ENCODE measurements at places on chromosomes 7 and 10. TPM values are rescaled to one million over a fixed set of nuclear protein-coding genes. Genes with fewer than 3 reads are reported as not detected.

- H3K4me1 ChIP-seq, result no peaks in the 10 kb centered on the region
- no peak overlapping the region for H3K4me3 ChIP-seq
- DNase-seq, result no peak
- H3K36me3 ChIP-seq, result no peaks in the 10 kb centered on the region
- H3K27ac ChIP-seq, result no peak overlapping the region
- H3K27me3 ChIP-seq, result no peaks in the 10 kb centered on the region
Observed at GRCh38 chr7:115359955-115360354, 438.1 kb downstream of the MDFIC start.

GRCh38 chr7:117127585-117128168, 174.4 kb downstream of the ST7 start:
- no peaks in the 10 kb centered on the region for H3K4me1 ChIP-seq
- no peaks in the 10 kb centered on the region for H3K36me3 ChIP-seq
- no peaks in the 10 kb centered on the region for H3K27me3 ChIP-seq
- H3K4me3 ChIP-seq, result no peak overlapping the region
- no peak overlapping the region for H3K27ac ChIP-seq

The PLCE1 gene
- total RNA-seq, result not detected

DNA sequence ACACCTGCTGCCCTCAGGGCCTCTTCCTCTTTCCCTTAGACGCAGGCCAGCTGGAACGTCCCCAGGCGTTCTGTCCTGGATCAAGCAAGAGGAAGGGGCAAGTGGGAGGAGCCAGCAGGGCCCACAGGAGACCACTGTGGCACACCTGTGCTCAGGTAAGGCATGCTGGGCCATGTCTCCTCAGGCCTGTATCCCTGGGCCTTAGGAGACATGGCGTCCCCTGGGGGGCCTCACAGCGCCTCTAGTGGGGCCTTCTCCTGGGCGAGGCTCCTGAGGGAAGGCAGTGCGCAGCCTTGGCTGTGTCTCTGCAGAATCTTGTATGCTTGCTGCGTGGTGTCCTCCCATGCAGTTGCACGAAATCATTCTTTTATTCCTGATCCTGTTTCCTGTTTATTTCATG, 31.3 kb downstream of the ZNF783 start:
- H3K36me3 ChIP-seq, result peaks cover 9% of the 10 kb centered on the region
- no peak overlapping the region for H3K27ac ChIP-seq
- no peaks in the 10 kb centered on the region for H3K27me3 ChIP-seq
- H3K4me1 ChIP-seq, result no peaks in the 10 kb centered on the region
- no peak for DNase-seq
- H3K4me3 ChIP-seq, result no peak overlapping the region

The SPDYE8 gene
- total RNA-seq, result not detected

- DNase-seq, result no peak
- no peak overlapping the region for H3K27ac ChIP-seq
- no peaks in the 10 kb centered on the region for H3K27me3 ChIP-seq
- no peaks in the 10 kb centered on the region for H3K4me1 ChIP-seq
- no peaks in the 10 kb centered on the region for H3K36me3 ChIP-seq
Observed at GRCh38 chr10:99920901-99921300, 88.8 kb downstream of the DNMBP start.

The PPP1R17 gene
- total RNA-seq, result not detected

Data from naive thymus-derived CD4-positive, alpha-beta T cell (primary cell).